IPS DF 6.9 (cell line): ENCODE measurements at places on chromosomes 16 and 17.

GRCh38 chr16:89491238-89491869 is 993 bp upstream of the ANKRD11 start:
- peaks cover 2% of the 10 kb centered on the region; the same call in 1 of the 2 replicates for H3K4me1 ChIP-seq
- H3K36me3 ChIP-seq = no peaks in the 10 kb centered on the region
- H3K27ac ChIP-seq = no peak overlapping the region
- no peak for DNase-seq
- peak overlapping the region; percentile 76 for H3K4me3 ChIP-seq

- H3K4me3 ChIP-seq = no peak overlapping the region
- no peaks in the 10 kb centered on the region for H3K36me3 ChIP-seq
- H3K27ac ChIP-seq = no peak overlapping the region
- H3K27me3 ChIP-seq = no peaks in the 10 kb centered on the region
- no peaks in the 10 kb centered on the region for H3K4me1 ChIP-seq
- no peak for DNase-seq
These were observed 2172.0 kb downstream of the TP53TG3F start for GRCh38 chr16:35631261-35631945.

DNA sequence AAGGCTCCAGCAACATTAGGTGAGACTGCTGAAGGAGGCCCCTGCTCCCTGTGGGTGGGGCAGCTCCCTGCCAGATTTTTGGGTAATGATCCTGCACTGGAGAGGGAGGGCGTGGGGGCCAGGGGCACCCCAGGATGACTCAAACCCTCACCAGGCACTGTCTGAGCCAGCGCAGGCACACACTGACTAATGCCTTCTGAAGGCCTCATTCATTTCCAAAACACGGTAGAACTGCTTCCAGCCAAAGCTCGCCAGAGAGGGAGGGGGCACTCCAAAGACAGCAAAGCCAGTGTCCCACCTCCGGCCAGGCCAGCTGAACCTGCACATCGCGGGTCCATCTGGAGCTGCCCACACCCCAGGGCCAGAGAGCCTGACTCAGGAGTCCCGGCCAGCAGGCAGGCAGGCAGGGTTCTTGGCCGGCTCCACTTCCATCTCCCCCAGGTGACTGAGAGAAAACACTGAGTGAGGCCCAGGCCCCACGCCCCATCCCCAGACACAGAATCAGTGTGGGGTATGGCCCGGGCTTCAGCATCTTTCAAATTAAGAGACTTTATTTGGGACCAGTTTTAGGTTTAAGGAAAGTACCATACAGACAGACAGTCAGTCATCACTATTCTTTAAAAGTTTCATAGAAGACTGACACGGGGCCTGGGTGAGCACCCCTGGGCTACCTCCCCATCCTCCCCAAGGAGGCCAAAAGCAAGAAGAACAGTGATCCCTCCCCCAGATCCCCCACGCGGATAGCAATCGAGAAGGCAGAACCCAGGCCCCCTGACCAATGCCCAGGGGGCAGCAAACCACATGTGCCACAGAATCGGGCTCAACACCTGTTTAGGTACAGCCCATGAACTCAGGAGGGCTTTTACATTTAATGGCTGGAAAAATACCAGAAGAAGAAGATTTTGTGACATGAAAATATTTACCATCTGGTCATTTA is 2.3 kb downstream of the PIEZO1 start:
- DNase-seq = no peak
- H3K4me1 ChIP-seq = peaks cover 6% of the 10 kb centered on the region
- H3K27me3 ChIP-seq = no peaks in the 10 kb centered on the region

- H3K36me3 ChIP-seq = no peaks in the 10 kb centered on the region
- no peaks in the 10 kb centered on the region; the same call in 1 of the 2 replicates for H3K4me1 ChIP-seq
- no peak overlapping the region for H3K27ac ChIP-seq
- no peaks in the 10 kb centered on the region for H3K27me3 ChIP-seq
These were observed 96.9 kb downstream of the C16orf78 start for GRCh38 chr16:49470513-49470991.

DNA sequence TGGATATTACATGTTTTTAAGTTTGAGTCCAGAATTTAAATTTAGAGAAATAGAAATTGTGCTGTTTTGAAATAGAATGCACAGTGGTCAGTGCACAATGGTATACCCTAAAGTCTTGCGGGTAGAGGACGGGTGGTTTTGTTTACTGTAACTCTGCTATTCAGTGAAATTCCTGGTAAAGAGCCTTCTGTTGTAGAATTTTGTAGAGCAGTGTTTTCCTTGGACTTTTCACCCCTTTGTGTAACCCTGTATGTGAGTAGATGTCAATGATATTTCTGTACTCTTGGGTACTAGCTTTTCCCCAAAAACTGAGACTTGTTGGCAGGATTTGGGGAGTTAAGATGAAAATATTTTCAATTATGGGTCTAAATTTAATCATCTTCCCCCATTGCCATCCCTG is 19.5 kb downstream of the IST1 start:
- peaks cover 1% of the 10 kb centered on the region; the same call in 1 of the 2 replicates for H3K4me1 ChIP-seq
- peaks cover 15% of the 10 kb centered on the region for H3K36me3 ChIP-seq
- H3K4me3 ChIP-seq = no peak overlapping the region
- no peak for DNase-seq

DNA sequence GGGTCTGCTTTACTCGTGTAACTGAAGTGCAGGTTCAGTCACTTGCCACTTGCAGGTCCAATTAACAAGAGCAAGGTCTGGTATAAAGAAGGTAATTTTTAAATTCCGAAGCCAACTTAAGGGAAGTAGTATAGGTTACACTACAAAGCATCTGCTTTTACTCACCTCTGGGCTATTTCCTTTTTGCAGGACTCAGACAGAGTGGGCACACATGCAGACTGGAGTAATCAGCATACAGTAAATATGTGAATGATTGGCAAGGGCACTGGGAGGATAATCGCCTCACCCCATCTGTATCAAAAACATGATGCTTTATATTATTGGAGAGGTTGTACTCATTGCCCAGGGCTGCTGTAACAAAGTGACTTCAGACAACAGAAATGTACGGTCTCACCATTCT is 160.1 kb upstream of the CDH5 start:
- no peak for DNase-seq
- H3K4me1 ChIP-seq = peaks cover 1% of the 10 kb centered on the region; the same call in 1 of the 2 replicates
- H3K36me3 ChIP-seq = no peaks in the 10 kb centered on the region
- no peak overlapping the region for H3K27ac ChIP-seq
- H3K4me3 ChIP-seq = no peak overlapping the region

- no peaks in the 10 kb centered on the region for H3K27me3 ChIP-seq
- no peak for DNase-seq
- peaks cover 19% of the 10 kb centered on the region for H3K4me1 ChIP-seq
- H3K4me3 ChIP-seq = no peak overlapping the region
- H3K36me3 ChIP-seq = 0 out of 2 replicates have a peak, but pooled peaks cover 6% of the 10 kb centered on the region
These were observed 9.5 kb downstream of the DOK4 start for GRCh38 chr16:57476546-57477410.

DNA sequence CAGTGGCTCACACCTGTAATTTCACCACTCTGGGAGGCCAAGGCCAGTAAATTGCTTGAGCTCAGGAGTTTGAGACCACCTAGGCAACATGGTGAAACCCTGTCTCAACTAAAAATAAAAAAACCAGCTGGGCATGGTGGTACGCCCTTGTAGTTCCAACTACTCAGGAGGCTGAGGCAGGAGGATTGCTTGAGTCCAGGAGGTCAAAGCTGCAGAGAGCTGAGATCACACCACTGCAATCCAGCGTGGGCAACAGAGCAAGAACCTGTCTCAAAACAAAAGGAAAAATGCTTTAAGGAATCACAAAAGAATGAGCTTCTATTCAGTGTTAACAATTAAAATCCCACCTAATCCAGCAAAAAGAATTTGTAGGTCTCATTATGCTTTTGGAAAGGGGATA is 5.9 kb downstream of the PRR11 start:
- no peak overlapping the region for H3K4me3 ChIP-seq
- no peak for DNase-seq
- H3K27ac ChIP-seq = no peak overlapping the region
- no peaks in the 10 kb centered on the region for H3K36me3 ChIP-seq
- H3K4me1 ChIP-seq = peaks cover 2% of the 10 kb centered on the region; the same call in 1 of the 2 replicates
- H3K27me3 ChIP-seq = no peaks in the 10 kb centered on the region

DNA sequence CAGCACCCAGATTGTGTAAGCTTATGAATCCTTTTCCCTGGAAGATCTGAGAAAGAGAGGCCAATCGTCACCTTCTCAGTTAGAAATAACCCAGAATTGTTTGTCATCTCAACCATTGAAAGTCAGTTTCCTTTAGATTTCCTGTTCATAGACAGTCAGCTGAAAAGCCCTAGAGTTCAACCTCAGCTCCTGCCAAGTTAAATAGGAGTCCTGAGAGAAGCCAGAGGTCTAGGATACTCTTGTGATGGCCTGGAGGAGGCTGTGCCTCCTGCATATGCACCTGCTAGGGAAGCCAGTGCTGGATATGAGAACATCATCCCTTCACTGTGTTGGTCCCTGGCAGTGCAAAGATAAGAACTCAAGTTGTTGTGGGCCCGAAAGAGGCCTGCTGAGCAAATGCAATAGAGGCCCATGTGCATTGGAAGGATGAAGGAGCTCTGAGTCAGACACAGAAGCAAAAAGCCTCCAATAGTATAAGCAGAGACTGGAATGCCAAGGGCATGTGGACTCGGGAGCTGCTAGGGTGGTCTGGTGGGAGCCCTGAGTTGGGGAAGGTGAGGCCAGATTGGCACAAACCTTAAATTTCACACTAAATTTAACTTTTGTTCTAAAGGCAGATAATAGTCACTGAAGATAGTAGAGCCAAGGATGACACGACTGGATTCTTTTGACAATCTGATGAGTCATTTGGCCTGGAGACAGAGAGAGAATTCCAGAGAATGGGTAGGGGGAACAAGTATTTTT is 520.9 kb upstream of the CDH5 start:
- no peak for DNase-seq
- no peaks in the 10 kb centered on the region for H3K27me3 ChIP-seq
- no peaks in the 10 kb centered on the region for H3K36me3 ChIP-seq
- H3K27ac ChIP-seq = no peak overlapping the region

- H3K27me3 ChIP-seq = no peaks in the 10 kb centered on the region
- H3K36me3 ChIP-seq = peaks cover 49% of the 10 kb centered on the region
- no peaks in the 10 kb centered on the region for H3K4me1 ChIP-seq
- no peak overlapping the region for H3K27ac ChIP-seq
- no peak overlapping the region for H3K4me3 ChIP-seq
These were observed 16.9 kb downstream of the PRSS27 start for GRCh38 chr16:2702871-2703745.

GRCh38 chr17:53719229-53719628 is 103.5 kb upstream of the KIF2B start:
- H3K27ac ChIP-seq = no peak overlapping the region
- H3K36me3 ChIP-seq = no peaks in the 10 kb centered on the region
- no peaks in the 10 kb centered on the region for H3K4me1 ChIP-seq
- DNase-seq = no peak

DNA sequence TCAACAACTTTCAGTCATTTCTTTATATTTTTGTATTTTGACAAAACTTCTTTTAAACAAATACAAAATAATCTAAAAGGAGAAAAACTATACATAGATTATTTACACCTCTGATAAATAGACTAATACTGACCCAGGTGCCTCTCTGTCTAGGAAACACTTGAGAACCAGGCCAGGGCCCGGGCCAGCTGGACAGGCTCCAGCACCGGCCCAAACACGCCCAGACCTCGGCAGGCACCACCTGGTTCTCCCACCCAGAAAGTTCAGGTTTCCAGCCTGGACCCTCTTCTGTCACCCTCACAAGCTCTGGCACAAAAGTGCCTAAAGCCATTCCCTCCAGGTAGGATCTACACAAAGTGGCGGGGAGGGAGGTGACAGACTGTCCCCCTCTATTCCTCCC is 97.0 kb upstream of the DNAH17 start:
- H3K4me3 ChIP-seq = no peak overlapping the region
- DNase-seq = no peak
- no peaks in the 10 kb centered on the region for H3K36me3 ChIP-seq

- no peaks in the 10 kb centered on the region for H3K4me1 ChIP-seq
- H3K36me3 ChIP-seq = peaks cover 30% of the 10 kb centered on the region
- H3K27ac ChIP-seq = no peak overlapping the region
- no peak overlapping the region for H3K4me3 ChIP-seq
These were observed 14.1 kb upstream of the ITGAE start for GRCh38 chr17:3815122-3815521.

DNA sequence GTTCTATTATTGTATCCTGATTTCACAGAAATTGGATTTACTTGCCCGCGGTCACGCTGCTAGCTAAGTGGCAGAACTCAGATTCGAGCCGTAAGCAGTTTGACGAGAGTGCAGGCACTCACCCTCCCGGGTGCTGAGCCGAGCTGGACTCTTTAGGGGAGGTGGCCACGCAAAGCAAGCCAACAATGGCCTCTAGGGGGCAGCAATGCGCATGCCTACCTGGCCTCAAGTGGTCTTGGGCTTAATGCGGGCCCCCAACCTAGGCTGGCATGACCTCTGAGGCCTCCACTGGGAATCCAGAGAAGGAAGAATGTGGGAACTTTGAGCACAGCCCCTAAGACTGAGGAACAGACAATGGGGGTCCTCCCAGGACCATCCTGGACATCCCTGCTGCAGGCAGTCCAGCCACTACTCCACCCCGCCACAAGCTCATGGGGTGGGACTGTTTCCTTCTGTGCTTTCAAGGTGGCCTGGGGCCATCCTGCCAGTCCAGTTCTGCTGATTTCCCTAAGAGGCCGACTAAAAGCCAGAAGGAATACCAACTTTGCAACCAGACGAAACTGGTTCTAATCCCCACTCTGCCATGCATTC is 276.5 kb downstream of the XYLT1 start:
- no peaks in the 10 kb centered on the region for H3K27me3 ChIP-seq
- no peaks in the 10 kb centered on the region for H3K4me1 ChIP-seq
- peak; percentile 72 for DNase-seq
- H3K27ac ChIP-seq = no peak overlapping the region

DNA sequence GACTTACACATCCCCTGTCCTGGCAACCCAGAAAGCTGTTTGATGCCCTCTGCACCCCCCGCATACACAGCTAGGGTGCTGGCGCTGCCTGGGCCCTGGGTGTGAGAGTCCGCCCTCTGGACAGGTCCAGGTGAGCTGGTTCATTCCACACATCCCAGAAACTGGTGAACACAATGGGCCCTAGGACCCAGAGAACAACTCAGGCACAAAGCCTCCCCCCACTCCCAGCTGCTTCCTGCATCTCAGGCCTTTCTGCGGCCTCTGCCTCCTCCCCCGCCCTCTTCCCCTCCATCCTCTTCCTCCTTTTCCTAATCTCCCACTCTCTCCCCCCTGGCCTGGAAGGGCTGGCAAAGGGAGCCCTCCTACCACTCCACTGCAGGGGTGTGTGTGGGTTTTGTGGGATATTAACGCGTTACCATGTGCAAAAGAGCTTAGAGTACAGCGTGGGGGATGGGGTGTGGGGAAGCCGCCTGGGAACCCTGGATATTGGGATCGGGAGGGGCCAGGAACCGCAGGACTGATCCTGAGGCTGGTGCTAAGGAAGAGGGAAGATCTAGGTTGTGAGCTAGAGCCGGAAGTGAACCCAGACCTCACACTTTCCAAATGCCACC is 1.6 kb upstream of the PPP1R9B start:
- no peak for DNase-seq
- H3K4me3 ChIP-seq = peak overlapping the region; percentile 22; the same call in 1 of the 2 replicates
- H3K36me3 ChIP-seq = no peaks in the 10 kb centered on the region
- no peak overlapping the region for H3K27ac ChIP-seq
